A549 treated with CORT108297 at 1 μM for 4 hours (cell line): ENCODE measurements at places on chromosomes 12 and 14. TPM values are rescaled to one million over a fixed set of nuclear protein-coding genes. Genes with fewer than 3 reads are reported as not detected.

Gene CCDC175
- not detected in 5 replicates for total RNA-seq

Gene KRT4
- total RNA-seq = 2.8 to 3.8 TPM (median 3.0 TPM) in 5 replicates

Gene ASCL1
- total RNA-seq = not detected in 5 replicates

Gene LALBA
- total RNA-seq = not detected in 5 replicates

Gene TSHR
- not detected in 5 replicates for total RNA-seq

Gene ASIC1
- 4.6 to 6.8 TPM (median 6.2 TPM) in 5 replicates for total RNA-seq

Gene GALNT6
- 2.3 to 4.0 TPM (median 2.9 TPM) in 5 replicates for total RNA-seq

Gene TAS2R43
- total RNA-seq = not detected in 5 replicates

Gene DNAAF2
- total RNA-seq = 11.6 to 12.4 TPM (median 12.2 TPM) in 5 replicates

Gene CLECL1
- total RNA-seq = not detected in 5 replicates

Gene LTB4R2
- total RNA-seq = 2.2 to 6.0 TPM (median 5.7 TPM) in 5 replicates

Gene CEBPE
- not detected in 5 replicates for total RNA-seq

Gene ORMDL2
- total RNA-seq = 78.5 to 105 TPM (median 98.4 TPM) in 5 replicates

Gene PITPNM2
- 12.1 to 22.4 TPM (median 19.4 TPM) in 5 replicates for total RNA-seq
